B cell (primary cell): ENCODE measurements at places on chromosomes 1 and 21. TPM values are rescaled to one million over a fixed set of nuclear protein-coding genes. Genes with fewer than 3 reads are reported as not detected.

Gene SEMA4A
- 6.4 and 9.2 TPM in 2 replicates for total RNA-seq

Gene CLDN8
- total RNA-seq: not detected in 2 replicates

Gene GPR61
- total RNA-seq: not detected in 2 replicates

Gene HMCN1
- total RNA-seq: not detected in 2 replicates

Gene SYNC
- total RNA-seq: not detected in 2 replicates

Gene REG4
- total RNA-seq: not detected in 2 replicates

Gene CFHR4
- not detected in 2 replicates for total RNA-seq

Gene LPAR3
- total RNA-seq: 0.36 TPM in 1 of 2 replicates, not detected in the other

Gene OTUD7B
- total RNA-seq: 3.3 and 4.1 TPM in 2 replicates

Gene SLC45A1
- 0.54 and 0.61 TPM in 2 replicates for total RNA-seq

Gene LRRN2
- total RNA-seq: not detected in 2 replicates

Gene TFF1
- not detected in 2 replicates for total RNA-seq

Gene MR1
- total RNA-seq: 26.1 and 28.2 TPM in 2 replicates

Gene MTF2
- total RNA-seq: 66.2 and 68.6 TPM in 2 replicates

Gene DTL
- total RNA-seq: 0.10 and 0.37 TPM in 2 replicates
